ENCODE measurements at places on chromosomes 5 and 9.
A peak's percentile ranks its signal among the peaks of the same experiment; 100 is the strongest.

- no peak for DNase-seq
Observed at GRCh38 chr5:71899865-71900342, 180.8 kb downstream of the CARTPT start.

GRCh38 chr5:80590766-80591165 lies 20.7 kb upstream of the ANKRD34B start:
- no peak for DNase-seq

DNA sequence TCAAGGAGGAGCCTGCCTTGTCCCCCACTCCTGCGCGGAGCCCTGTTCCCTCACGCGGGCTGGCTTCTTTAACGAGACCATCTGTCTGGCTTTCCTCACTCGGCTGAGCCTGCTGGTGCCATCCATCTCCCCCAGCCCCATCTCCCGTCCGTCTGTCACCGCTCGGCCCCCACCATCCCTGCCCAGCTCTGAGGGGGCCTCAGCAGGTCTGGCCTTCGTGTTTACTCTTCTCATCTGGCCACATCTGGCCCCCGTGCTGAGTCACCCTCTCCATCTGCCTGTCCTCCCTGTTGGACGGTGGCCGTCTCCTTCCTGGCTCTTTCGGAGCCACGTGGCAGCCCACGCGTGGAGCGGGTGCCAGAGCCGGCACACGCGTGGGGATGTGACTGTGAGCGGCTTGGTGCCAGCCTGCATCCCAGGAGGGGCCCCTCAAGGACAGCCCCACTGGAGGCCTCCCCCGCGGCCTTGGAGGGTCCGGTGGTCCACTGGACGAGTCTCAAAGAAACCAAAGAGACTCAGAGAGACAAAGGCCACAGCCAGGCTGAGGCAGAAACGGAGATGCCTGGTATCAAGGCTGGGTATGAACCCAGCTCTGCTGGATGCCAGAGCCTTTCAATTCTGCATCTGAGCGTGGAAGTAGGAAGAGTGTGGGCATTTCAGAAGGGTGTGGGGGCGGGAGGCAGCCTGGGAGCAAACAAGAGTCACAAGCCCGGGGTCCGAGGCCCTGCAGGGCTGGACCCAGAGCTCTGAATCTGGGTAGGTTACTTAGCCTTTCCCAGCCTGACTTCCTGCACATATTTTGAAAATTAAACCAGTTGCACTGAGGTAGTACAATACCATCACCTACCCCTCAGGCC lies 76.7 kb upstream of the UNC5A start:
- DNase-seq: peak; percentile 26

DNA sequence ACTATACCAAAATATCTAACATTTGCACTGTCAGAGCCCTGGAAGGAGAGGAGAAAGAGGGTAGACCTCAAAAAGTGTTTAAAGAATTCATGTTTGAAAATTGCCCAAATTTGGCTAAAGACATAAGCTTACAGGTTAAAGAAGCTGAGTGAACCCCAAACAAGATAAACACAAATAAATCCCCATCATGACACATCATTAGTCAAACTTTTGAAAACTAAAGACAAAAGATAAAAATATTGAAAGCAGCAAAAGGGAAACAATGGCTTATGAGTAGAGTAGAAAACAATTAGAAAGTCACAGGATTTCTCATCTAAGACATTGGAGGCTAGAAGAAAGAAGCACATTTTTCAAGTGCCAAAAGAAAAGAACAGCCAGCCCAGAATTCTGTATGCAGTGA lies 6.1 kb upstream of the UBLCP1 start:
- DNase-seq: no peak

DNA sequence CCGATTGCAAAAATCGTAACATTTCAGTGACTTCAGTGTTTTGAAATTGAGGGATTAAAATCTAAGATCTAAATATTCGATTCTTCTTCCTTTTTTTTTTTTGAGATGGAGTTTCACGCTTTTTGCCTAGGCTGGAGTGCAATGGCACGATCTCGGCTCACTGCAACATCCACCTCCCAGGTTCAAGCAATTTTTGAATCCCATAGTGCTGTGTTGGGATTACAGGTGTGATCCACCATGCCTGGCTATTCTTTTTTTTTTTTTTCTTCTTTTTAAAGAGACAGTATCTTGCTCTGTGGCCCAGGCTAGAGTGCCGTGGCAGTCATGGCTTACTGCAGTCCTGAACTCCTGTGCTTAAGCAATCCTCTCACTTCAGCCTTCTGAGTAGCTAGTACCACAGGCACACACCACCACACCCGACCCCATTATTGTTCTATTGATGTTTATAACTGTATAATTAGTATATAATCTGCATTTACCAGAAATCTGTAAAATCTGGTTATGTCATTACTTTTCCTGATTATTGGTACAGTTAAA lies 42.7 kb downstream of the NSD1 start:
- DNase-seq: no peak

- DNase-seq: no peak
Observed at GRCh38 chr9:121393318-121393717, 23.3 kb upstream of the STOM start.

GRCh38 chr5:65391591-65391990 lies 90.1 kb downstream of the ADAMTS6 start:
- DNase-seq: no peak

DNA sequence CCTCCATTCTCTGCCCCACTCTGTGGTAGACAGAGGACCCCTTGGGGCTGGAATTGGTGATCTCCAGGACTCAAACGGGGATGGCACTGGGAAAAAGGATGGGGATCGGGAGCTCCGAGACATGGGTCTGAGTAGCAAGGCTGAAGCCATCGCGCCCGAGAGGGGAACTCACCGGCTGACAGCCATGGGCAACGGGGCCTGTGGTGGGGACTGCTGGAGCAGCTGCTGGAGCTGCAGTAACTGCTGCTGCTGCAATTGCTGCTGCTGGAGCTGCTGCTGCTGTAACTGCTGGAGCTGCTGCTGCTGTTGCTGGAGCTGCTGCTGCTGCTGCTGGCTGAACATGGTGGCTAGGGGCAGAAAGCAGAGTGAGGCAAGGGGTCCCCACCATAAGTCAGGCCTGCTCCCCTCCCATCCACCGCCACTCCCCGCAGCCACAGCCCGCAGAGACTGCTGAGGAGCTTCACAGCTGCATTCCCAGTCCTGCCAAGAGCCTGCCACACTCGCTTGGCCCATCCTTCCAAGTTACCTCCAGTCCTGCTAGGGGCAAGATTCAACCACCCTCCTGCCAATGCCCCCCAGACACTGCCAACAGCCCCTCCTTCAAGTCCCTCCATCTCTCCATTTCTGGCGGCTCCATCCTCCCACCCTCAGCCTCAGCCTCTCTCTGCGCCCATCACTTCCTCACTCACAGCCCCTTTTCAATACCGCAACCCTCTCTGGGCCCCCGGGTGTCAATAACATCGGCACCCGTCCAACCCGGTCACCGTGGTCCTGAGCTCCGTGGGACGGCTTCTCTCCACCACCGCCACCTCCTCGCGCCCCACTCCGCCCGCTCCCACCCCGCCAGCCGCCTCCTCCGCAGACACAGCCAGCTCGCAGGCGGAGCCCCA lies 611 bp downstream of the CIZ1 start:
- peak; percentile 92 for DNase-seq

- no peak for DNase-seq
Observed at GRCh38 chr9:18314316-18314715, 159.6 kb upstream of the ADAMTSL1 start.

DNA sequence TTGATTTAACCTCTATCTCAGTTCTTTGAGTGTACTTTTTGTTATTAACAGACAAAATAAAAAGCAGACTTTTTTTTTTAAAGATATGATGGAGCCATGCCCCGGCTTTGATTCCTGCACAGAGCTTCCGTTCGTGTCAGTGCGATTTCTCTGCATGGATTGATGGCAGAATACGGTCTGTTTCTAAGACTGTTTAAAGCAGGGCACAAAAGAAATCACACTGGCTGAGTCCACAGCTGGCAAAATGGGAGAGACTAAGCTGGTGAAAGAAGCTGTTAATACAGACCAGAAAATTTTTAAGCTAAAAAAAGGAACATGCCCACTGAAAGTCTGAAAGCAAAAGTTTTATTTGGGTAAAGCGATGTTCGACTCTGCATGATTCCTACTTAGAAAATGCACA lies 501.4 kb upstream of the WWC1 start:
- no peak for DNase-seq

DNA sequence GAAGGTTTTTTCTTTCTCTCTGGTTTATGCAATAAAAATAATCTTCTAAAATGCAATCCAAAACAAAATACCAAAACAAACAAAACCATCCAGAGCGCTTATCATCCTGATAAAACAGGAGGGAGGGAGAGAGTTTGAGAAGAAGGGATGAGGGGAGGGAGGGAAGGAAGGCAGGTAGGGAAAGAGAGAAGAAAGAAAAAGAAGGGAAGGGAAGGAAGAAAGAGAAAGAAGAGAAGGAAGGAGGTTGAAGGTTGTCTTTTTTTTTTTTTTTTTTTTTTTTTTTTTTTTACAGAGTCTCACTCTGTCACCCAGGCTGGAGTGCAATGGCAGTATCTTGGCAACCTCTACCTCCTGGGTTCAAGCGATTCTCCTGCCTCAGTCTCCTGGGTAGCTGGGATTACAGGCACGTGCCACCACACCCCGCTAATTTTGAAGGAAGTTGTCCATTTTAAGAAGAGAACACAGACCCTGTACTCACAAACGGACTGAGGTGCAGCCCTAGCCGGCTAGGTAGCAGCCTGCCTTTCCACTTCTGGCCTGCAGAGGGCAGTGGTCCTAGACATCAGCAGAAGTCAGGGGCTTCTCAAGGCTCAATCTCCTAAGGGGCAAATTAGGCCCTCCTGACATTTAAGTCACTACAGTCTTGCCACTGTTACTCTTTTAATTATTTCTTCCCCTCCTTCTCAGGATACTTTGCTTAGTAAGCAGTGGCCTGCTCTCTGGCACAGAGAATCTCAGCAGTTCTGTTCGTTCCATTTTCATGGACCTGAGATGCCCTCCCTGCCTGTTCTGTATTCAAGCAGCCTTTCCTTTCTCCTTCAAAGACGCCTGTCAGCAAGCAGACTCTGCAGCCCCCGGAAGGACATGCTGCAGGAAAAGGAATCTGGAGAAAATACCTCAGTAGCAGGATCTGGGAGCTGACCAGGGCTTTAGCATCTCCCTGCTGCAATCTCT lies 76.4 kb downstream of the EPB41L4B start:
- DNase-seq: peak; percentile 75

- peak; percentile 35 for DNase-seq
Observed at GRCh38 chr5:42767491-42768105, 11.0 kb downstream of the CCDC152 start.

GRCh38 chr5:174318578-174318977 lies 273.1 kb downstream of the NSG2 start:
- no peak for DNase-seq

GRCh38 chr5:112381521-112381920 lies 37.6 kb downstream of the EPB41L4A start:
- DNase-seq: no peak

DNA sequence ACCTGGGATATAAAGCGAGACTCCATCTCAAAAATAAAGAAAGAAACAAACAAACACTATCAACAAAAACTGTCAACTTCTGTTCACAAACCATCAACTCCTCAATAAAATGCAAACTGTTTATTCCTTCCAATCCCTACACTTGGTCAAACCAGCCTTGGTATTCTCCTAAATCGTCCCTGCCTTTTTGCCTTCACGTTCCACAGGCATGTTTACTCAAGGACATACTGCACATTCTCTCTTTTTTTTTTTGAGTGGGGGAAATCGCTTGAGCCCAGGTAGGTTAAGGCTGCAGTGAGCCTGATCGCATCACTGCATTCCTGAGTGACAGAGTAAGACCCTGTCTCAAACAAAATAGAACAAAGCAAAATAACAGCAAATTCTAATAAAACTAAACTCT lies 13.0 kb downstream of the UBAP2 start:
- DNase-seq: no peak

DNA sequence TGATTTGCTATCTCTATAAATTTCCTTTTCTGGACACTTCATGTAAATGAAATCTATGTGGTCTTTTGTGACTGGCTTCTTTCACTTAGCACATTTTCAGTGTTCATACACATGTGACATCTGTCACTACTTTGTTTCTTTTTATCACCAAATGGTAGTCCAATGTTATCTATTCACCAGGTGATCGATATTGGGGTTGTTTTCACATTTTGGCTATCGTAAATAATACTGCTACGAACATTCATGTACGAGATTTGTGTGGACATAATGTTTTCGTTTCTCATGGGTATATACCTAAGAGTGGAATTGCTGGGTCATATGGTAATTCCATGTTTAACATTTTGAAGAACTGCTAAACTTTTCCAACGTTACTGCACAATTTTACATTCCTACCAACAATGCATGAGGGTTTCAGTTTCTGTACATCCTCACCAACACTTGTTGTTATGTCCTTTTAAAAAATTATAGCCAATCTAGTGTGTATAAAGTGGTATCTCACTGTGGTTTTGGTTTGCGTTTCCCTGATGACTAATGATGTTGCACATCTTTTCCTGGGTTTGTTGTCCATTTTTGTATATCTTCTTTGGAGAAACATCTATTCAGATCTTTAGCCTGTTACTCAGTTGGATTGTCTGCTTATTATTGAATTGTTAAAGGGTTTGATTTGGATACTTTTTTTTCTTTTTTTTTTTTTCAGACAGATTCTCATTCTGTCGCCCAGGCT lies 263.0 kb downstream of the PDZD2 start:
- no peak for DNase-seq

DNA sequence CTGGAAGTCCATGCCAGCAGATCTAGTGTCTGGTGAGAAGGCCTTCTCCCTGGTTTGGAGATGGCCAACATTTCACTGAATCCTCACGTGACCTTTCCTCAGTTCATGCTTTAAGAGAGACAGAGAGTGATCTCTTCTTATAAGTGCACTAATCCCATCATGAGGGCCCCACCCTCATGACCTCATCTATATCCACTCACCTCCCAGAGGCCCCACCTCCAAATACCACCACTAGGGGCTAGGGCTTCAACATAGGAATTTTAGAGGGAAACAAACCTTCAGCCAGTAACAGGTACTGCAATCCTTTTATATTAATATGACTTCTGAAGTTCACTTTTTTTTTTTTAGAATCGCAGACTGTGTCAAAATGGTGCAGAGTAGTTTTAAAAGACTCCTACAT lies 496.9 kb upstream of the ADAMTS16 start:
- no peak for DNase-seq

DNA sequence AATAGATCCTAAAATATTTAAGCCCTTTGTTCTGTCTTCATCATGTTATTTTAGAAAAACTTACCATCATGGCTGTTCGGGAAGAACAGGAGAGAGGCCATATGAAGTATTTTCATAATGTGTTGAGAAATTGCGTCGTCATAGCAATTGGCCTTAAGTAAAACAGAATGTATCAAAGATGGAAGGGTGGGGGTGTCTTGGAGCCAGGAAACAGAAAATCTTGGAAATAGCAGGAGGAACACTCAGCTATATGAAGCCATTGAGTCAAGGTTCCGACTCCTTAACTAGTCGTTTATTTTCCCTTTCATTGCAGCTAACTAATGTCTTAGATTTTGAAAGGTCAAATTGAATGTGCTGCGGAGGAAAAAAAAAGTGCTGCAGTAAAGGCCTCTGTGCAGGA lies 1.3 kb downstream of the SPTAN1 start:
- peak; percentile 87 for DNase-seq

Measured in osteoblast (primary cell).